Gastrocnemius medialis (tissue), 4 donors: ENCODE measurements at places on chromosomes 4 and X.

- no peak for DNase-seq
These were observed 13.1 kb downstream of the ZNF81 start for GRCh38 chrX:47849778-47850177.

DNA sequence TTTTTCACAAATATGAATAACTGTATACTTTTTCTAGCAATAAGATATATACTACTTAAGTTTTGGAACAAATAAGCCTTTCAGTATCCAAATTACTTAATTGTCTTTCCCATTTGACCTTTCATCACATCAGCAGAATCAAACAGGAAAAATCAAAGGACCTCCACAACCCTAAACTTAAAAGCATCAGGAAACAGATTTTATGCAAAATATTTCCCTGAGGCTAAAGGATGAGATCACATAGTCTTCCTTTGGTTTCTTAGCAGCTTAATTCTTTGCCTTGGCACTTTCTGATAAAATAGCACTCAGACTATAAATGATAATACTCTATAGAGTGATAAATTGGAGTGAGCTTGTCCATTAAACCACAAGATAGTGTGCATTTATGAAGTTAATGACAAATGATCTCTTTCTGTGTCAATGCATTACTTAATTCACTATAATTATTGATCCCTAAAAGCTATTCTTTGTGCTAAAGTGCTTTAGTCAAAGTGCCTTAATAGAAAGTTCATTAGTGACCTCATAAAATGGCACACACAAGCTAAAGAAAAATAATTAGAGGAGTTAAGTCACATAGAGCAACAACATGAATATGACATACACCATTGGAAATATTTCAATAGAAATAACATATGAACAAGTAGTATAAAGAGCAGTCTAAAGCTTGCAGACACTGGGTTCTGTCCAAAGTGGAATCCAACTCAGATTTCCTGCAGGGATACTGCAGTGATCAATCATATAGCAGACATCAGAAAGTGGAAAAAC, 15.7 kb upstream of the NDST3 start:
- DNase-seq = no peak

GRCh38 chrX:13506574-13506973, 62.8 kb upstream of the EGFL6 start:
- no peak for DNase-seq

- DNase-seq = no peak
These were observed 37.3 kb downstream of the ARHGAP6 start for GRCh38 chrX:11628399-11628798.

DNA sequence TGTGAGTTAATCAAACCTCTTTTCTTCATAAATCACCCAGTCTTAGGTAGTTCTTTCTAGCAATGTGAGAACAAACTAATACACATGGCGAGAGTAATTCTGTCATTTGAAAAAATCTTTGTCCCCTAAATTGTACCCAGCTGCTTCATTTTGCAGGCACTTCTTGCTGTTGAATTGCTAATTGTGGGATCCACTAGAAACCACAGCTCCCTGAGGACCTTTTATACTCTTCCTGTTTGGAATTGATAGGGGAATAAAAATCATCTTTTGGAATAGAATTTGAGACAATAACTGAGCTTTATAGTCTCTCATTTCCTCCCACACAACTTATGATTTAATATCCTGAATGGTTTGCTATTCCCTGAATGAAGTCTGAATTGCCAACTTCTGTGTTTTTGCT, 170.2 kb downstream of the PACRGL start:
- DNase-seq = no peak

- no peak for DNase-seq
These were observed 197.8 kb downstream of the MAB21L2 start for GRCh38 chr4:150779707-150780106.

GRCh38 chr4:153326513-153326912, 18.0 kb upstream of the MND1 start:
- DNase-seq = no peak

GRCh38 chrX:110317820-110318663, at the start of gene AMMECR1:
TSS of gene AMMECR1 (minus strand) at chrX:110318085. CDS start at chrX:110318071, 14 bp downstream.
- peak; percentile 44 for DNase-seq

- DNase-seq = no peak
These were observed 28.4 kb downstream of the RNF4 start for GRCh38 chr4:2497324-2497723.
